ENCODE measurements at places on chromosomes 11 and 22.

DNA sequence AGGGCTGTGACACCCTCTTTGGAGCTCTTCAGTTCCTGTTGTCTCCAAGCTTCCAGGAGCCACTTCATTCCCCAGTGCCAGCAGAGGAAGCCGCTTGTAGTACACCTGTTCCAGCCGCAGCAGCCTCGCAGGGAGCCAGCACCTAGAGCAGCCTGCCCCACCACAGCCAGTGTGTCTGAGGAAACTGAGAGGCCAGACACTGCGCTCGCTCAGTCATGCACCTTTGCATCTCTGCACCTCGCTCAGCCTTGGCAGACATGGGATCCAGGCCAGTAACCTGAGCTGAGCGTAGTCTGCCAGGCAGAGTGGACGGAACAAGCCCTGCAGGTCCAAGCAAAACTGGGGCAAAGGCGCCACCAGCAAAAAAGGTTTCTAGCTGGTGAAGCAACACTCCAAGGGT, 1072.1 kb downstream of the JRKL start:
- DNase-seq: no peak

DNA sequence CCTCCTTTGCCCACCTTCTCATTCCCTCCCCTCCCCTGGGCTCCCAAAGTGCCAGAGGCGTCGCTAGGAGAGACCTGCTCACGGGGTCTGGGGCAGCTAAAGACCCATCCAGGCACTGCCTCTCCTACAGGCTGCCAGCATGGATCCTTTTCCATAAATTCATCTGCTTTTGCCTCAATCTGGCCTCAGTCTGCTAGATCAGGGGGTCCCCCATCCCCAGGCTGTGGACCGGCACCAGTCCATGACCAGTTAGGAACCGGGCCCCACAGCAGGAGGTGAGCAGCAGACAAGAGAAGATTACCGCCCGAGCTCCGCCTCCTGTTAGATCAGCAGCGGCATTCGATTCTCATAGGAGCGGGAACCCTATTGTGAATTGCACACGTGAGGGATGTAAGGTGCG, 12.3 kb downstream of the LTO1 start:
- no peak for DNase-seq

GRCh38 chr11:123301013-123301591, 106.1 kb upstream of the CLMP start:
- DNase-seq: peak; percentile 75

DNA sequence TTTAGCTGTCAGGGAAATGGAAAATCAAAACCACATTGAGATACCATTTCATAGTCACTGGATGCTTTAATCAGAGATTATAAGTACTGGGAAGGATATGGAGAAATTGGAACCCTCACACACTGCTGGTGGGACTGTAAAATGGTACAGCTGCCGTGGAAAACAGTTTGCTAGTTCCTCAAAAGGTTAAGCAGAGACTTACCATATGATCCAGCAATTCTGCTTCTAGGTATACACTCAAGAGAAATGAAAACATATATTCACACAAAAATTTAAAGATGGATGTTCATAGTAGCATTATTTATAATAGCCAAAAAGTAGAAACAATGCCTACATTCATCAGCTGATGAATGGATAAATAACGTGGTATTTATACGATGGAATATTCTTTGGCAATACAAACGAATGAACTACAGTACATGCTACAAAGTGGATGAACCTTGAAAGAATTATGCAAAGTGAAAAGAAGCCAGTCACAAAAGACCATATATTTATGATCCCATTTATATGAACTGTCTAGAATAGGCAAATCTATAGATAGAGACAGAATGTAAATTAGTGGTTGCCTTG, 23.0 kb downstream of the RNF121 start:
- no peak for DNase-seq

- no peak for DNase-seq
Observed at GRCh38 chr11:35477901-35478300, 47.5 kb downstream of the PAMR1 start.

DNA sequence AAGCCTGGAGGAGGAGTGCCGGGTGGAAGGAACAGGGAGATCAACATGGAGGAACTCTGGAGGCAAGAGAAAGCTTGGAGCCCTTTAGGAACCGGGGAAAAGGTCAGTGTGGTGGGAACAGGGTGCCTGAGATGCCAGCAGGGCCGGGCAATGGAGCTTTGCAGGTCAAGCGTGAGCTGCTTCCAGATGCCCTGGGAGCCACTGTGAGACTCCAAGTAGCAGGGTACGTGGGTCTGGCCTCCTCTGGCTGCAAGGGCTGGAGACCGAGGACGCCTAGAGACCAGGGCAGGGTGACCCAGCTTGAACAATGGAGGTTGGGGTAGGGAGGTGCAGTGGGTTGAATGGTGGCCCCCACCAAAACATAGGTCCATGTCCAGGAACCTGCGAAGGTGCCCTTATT, 15.6 kb upstream of the EMID1 start:
- DNase-seq: no peak

- no peak for DNase-seq
Observed at GRCh38 chr22:25177226-25177625, 22.4 kb upstream of the CRYBB3 start.

DNA sequence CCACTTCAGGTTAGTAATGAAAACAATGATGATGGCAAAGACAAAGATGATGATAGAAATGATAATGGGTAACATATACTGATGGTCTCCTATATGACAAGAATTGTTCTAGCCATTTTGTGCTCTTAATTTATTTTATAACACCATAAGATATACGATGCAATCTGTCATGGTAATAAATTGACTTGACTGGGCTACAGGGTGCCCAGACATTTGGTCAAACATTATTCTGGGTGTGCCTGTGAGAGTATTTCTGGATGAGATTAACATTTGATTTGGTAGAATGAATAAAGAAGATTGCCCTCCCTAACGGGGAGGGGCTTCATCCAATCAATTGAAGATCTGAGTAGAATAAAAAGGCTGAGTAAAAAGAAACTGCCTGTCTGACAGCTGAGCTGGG, 237.3 kb downstream of the LARGE1 start:
- DNase-seq: no peak

- DNase-seq: no peak
Observed at GRCh38 chr11:126231725-126232459, 20.3 kb downstream of the FAM118B start.

- no peak for DNase-seq
Observed at GRCh38 chr22:19722178-19722981, 959 bp upstream of the GP1BB start.

- no peak for DNase-seq
Observed at GRCh38 chr11:61967924-61968757, 707 bp upstream of the FTH1 start.

DNA sequence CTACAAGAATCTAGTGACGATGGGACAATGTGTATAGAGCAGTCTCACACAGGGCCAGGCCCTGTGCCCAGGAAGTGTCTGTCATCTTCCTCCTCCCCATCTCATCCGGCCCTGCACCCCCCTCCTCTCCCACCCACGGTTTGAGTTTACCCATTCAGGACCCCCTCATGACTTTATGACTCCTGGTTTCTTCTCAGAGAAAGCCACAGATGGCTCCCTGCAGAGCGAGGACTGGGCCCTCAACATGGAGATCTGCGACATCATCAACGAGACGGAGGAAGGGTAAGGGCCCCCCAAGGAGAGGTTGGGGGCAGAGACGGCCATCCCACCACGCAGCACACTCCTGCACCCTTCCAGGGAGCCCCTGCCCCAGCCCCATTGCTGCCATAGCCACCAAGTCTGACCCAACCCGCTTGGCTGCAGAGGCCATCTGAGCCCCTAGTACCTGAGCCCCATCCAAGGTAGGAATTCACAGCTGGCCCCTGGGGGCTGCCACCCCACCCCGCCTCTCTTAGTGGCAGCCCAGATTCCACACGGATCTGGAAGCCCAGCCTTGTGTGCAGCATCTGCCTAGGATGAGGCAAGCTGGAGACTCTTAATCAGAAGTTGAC, 18.1 kb downstream of the TOM1 start:
- no peak for DNase-seq

GRCh38 chr11:111548525-111548924, 8.0 kb downstream of the LAYN start:
- no peak for DNase-seq

- DNase-seq: peak; percentile 37
Observed at GRCh38 chr11:13183094-13183825, 94.3 kb upstream of the BMAL1 start.

DNA sequence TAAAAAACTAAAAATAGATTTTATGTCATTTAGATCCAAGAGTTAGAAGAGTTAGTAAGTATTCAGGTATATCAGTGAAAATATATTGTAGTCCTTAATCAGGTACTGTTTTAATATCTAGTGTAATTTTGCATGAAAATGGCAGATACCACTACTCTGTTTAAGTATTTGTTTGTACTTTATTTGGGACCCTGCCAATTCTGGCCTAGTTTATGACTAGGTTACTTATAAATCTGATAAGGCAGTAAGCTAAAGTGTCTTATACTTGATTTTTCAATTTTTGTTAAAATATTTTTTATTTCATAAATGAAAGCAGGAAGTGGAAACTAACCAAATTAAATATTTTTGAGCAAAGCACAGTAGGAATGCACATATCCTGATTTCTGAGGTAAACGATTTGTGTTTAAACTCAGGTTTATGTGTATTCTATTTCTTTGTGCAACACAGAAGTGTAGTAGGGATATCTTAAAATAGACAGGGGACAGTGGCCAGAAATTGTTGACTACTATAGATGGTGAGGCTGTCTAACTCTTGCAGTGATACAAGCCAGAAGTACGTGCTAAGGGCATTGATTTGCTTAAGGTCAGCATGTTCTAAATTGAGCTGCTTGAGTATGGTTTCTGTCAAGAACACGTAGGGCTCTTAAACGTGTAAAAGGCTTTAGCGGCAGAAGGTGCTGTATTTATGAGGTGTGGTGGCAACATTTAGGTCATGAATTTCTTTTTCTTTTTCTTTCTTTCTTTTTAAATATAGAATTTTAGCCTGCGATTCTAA, 34.0 kb downstream of the HIPK3 start:
- DNase-seq: no peak

DNA sequence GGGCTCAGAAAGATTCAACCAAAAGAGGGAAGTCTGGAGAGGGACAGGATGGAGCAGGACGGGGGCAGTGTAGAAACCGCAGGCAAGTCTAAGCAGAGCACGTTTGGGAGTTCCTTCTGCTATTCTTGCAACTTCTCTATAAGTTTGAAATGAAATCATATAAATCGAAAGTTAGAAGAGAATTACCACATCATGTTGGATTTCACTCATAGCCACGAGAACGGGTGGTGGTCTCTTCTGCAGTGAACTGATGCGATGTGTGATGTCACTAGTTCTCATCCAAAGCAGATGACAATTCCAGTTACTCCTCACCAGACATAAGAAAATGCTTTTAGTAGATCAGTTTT, 36.0 kb downstream of the KCNQ1 start:
- no peak for DNase-seq

- DNase-seq: no peak
Observed at GRCh38 chr11:66008468-66009101, 3.2 kb upstream of the CST6 start.

GRCh38 chr11:79438631-79439409, 2.0 kb downstream of the TENM4 start:
- DNase-seq: no peak

- DNase-seq: peak; percentile 49
Observed at GRCh38 chr11:68751331-68751856, at the start of gene TESMIN. Gene TESMIN, minus strand, starts transcription at chr11:68751520. Its CDS starts 860 bp downstream, at chr11:68750660.

DNA sequence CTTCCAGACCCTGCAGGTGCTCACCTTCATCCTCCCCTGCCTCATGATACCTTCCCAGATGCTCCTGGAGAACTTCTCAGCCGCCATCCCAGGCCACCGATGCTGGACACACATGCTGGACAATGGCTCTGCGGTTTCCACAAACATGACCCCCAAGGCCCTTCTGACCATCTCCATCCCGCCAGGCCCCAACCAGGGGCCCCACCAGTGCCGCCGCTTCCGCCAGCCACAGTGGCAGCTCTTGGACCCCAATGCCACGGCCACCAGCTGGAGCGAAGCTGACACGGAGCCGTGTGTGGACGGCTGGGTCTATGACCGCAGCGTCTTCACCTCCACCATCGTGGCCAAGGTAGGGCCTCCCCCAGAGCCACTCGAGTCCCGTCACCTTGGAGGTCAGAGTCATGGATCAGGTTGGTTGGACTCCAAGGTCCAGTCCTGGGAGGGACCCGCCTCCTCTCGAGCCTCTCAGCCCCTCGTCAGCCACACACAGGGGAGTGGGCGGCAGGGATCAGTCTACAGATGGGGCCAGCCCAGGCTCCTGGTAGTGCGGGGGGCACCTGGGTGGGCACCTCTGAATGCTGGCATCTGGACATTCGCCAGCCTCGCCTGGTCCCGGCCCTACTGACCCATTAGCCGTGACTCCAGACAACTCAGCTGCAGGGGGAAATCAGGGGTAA, 34.8 kb upstream of the SLC22A12 start:
- DNase-seq: no peak

GRCh38 chr11:117189191-117189940, 9.8 kb upstream of the TAGLN start:
- no peak for DNase-seq

DNA sequence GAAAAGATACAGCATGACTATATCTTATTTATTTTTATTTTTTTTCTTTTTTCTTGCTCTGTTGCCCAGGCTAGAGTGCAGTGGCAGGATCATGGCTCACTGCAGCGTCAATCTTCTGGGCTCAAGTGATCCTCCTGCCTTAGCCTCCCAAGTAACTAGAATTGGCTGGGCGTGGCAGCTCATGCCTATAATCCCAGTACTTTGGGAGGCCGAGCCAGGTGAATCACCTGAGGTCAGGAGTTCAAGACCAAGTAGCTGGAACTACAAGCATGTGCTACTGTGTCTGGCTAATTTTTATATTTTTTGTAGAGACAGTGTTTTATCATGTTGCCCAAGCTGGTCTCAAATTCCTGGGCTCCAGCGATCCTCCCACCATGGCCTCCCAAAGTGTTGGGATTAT, 28.3 kb upstream of the CCDC134 start:
- DNase-seq: no peak

DNA sequence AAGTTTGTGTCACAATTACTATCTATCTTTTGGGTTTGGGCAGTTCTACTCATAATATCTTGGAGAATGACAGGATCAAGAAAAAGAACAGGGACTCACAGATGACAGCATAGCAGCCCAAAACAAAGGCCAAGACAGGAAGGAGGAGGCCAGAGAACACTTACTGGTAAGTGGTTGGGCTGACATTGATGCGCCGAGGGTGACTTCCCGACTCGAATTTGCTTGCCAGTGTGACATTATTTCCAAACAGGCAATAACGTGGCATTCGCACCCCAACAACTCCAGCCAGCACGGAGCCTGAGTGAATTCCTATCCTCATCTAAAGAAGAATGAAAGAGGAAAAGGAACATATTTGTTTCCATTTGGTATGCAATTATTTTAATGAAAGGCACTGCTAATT, 309.9 kb downstream of the GUCY1A2 start:
- DNase-seq: no peak

GRCh38 chr11:44899959-44900358, 50.7 kb downstream of the TP53I11 start:
- no peak for DNase-seq

GRCh38 chr11:11865449-11865848, 23.7 kb downstream of the USP47 start:
- no peak for DNase-seq

DNA sequence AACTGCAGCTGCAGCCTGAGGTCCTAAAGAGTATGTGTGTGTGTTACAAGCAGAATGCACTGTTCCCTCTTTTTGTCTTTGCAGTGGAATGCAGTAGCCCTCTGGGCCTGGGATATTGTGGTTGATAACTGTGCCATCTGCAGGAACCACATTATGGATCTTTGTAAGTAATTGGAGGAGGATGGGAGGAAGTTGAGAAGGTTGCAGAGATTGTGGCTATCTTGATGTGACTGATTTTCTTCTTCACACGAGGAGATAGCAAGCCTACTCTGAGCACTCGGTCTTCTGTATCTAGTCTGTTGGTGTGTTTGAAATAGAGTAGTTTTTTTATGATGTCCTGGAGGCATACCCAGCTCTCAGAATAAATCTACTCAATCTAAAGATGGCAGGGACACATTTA, 2.3 kb downstream of the RBX1 start:
- DNase-seq: no peak

Measured in kidney capillary endothelial cell (primary cell).